Brain pericyte (primary cell): ENCODE measurements at places on chromosomes 7 and 10.

DNA sequence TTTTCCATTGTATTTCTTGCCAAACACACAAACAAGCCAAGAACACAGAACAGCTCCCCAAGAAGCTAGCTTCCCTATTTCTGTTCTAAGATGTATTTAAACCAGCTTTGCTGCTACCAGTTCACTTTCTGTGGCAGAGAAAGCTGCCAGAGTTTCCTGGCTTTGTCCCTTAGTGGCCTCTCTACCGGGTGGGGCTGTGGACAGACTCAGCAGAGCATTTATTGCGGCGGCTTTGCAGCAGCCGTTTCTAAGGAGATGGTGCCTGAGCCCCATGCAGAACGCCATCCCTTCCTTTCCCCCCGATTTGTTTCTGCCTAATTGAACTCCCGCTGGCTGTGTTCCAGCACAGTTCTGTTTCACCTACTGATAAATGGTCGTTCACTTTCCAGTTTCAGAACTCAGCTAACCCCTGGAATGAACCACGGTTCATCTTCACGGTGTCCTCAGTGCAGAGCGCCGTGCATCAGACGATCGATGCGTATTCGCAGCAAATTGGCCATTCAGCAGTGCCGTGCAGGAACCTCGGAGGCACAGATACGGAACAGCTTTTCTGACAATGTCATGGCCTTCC lies 33.8 kb upstream of the SFMBT2 start:
- no peak for DNase-seq

- no peak for DNase-seq
Observed at GRCh38 chr7:152924826-152925411, 165.4 kb downstream of the ACTR3B start.

- DNase-seq = no peak
Observed at GRCh38 chr10:89189211-89189734, 17.8 kb downstream of the CH25H start.

DNA sequence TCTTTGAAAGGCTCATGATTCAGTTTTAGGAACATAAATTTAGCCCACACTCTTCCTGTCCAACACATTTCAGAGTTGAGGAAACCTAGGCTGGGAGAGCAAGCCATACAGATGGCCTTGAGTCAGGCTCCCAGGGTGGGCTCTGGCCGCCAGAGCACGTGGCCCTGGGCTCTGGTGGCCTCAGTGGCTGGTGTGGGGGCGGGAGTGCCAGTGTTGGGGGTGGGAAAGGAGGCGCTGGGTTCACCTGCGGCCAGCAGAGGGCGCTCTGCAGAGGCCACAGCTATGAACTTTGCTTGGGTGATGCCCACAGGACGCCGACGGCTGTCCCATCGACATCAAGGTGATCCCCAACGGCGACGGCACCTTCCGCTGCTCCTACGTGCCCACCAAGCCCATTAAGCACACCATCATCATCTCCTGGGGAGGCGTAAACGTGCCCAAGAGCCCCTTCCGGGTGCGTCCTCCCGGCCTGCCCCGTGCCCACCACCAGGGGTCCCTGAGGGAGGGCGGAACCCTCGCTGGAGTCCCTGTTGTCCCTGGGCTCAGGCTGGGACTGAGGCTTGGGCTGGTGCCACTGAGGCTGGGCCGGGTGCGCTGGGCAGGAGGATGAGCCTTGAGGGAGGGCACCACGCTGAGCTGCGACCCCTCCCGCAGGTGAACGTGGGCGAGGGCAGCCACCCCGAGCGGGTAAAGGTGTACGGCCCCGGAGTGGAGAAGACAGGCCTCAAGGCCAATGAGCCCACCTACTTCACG lies 11.9 kb downstream of the FLNC start:
- no peak for DNase-seq

DNA sequence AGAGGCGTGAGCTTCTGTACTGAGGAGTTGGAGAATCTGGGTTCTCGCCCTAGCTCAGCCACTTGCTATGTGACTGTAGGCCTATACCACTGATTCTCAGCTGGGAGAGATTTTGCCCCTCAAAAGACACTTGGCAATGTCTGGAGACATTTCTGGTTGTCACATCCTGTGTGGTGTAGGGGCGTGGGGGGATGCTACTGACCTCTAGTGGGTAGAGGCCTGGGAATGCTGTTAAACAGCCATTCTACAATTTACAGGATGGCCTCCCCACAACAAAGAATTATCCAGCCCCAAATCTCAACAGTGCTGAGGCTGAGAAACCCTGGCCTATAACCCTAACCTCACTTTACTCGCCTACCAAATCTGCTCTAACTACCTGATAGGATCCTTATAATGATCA lies 58.8 kb upstream of the GAD2 start:
- no peak for DNase-seq

- peak; percentile 87 for DNase-seq
Observed at GRCh38 chr7:113831556-113831955, 87.3 kb downstream of the PPP1R3A start.

- peak; percentile 81 for DNase-seq
Observed at GRCh38 chr7:81402227-81402626, 367.6 kb downstream of the HGF start.

GRCh38 chr7:35555934-35556333 lies 139.0 kb downstream of the HERPUD2 start:
- no peak for DNase-seq

- no peak for DNase-seq
Observed at GRCh38 chr10:128885573-128886555, 581.2 kb upstream of the MGMT start.

DNA sequence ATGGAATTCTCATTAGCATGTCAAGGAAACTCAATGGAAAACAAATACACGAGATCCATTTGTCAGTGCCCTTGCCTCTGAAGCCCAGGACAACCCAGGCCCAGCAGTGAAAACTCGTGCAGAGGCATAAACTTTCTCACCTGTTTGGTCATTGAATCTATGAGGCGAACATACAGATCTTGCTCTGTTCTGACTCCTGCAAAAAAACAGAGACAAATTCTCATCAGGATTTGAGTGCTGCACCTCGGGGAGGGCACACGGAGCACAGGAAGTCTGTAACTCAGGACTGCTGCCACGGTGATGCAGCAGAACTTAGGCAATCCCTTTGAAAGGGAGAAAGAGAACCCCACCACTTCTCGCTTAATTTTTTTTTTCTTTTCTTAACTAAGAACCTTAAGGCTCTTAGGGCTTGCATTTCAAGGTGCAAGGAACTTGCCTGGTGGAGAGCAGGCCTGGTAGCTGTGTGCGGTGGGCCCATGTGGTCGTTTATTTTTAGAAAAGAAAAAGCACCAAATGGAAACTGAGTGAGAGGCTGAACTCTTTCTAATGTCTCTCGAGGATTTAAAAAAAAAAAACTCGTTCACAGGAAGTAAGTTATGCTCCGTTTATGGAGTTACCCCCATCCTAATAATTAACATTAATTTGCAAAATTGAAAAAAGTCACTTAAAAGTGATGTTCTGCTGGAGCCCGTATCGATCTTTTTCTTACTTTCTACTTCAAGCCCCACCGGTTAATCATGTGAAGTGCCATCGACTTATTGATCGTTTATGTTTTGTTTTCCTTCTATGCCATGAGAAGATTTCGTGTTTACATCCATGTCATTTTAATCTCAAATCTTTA lies 1.8 kb downstream of the EBF3 start:
- no peak for DNase-seq

- DNase-seq = no peak
Observed at GRCh38 chr10:123778719-123779517, 112.7 kb downstream of the CPXM2 start.

GRCh38 chr10:70773965-70774809 lies 11.0 kb downstream of the TBATA start:
- no peak for DNase-seq

DNA sequence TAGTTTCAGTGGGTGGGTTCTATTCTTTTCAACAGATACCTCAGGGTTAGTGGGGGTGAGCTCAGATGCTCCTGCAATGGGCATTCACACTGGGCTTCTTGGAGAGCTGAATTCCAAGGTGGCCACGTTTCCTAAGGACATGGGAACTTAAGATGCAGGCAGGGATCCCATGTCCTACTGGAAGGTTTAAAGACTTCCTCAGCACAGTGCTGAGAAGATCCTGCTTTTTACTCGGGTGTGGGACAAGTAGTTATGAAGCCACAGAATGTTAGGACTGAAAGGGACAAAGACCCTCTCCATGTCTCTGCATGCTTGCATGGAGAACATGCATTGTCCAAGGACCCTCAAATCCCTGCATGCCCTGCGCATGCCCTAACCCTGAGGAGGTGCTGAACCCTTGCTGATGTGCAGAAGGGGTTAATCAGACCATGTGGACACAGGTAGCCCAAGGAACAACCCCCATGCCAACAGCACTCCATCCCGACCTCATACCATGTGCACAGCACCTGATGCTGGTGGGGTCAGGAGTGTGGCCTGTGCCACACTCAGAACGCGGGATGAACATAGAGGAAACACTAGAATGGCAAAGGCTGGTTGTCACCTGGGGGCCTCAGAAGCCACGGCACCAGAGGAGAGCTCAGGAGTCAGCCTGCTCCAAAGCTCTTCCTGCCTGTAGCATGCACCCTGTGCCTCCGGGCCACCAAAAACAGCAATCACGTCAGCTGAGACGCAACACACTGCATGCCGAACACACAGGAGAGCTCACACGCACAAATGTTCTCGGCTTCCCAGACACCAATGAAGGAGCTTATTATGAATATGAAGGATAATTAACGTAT lies 15.2 kb downstream of the IL2RA start:
- no peak for DNase-seq

DNA sequence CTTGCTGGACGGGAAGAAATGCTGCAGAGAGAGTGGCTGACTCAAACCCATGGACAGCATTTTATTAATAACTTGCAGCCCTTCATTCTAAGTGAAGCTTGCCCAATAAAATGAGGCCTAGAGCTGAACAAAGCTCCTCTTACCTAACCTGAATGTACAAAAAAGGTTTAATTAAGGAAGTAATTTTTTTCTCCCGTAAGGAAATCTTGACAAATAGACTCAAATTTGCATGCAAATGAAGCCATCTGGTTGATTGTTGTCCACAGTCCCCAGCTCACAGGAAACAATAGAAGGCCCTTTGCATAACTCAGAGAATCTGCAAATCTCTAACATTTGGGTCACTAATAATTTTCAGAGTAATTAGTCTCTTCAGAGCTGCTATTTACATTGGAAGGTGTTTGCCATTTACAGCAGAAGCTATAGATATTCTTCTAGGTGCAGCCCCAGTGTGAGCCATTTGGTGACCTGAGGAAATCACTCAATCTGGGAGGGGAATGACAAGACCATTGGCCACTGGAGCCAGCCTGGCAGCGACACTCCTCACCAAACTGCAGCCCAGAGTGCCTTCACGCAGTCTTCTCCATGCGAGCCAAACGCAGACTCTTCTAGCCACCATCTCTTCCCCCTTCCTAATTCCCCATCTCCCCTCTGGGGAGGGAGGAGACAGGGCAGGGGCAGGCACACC lies 483.0 kb upstream of the C7orf33 start:
- DNase-seq = no peak

GRCh38 chr10:35480142-35480541 lies 125.0 kb upstream of the GJD4 start:
- DNase-seq = no peak

GRCh38 chr7:112416127-112416526 lies 34.1 kb upstream of the IFRD1 start:
- DNase-seq = no peak

- no peak for DNase-seq
Observed at GRCh38 chr10:132798403-132798802, 12.5 kb upstream of the NKX6-2 start.

DNA sequence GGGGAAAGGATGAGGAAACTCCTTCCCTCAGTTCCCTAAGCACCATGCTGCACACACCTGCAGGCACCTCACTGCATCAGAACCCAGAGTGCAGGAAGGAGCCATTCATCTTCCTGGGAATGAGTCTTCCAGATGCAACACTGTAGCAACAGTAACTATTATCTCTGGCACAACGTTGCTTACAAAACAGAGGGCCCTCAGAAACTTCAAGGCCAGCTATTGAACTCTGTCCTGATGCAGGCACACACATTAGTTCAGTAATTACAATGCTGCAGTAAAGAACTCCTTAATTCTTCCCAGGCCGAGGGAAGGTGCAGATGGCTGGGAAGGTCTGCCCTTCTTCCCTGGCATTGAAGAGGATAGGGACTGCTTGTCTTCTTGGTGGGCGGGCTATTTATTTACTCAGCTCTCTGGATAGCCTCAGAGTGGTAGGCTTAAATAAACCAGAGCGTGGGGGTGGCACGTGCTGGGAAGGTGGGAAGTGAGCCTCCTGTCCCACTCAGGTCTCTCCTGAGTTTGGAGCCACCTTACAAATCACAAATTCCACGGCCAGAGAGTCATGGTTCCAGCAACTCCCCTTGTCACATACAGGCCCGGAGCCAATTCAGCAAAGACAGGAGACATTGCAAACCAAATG lies 125.1 kb upstream of the JCAD start:
- no peak for DNase-seq

GRCh38 chr10:84739641-84740040 lies 411.3 kb downstream of the CCSER2 start:
- DNase-seq = no peak

- DNase-seq = no peak
Observed at GRCh38 chr10:72204296-72204695, 11.5 kb upstream of the ANAPC16 start.

GRCh38 chr10:107708981-107709380 lies 544.5 kb upstream of the SORCS1 start:
- no peak for DNase-seq

- no peak for DNase-seq
Observed at GRCh38 chr7:41869091-41869490, 166.2 kb upstream of the INHBA start.

DNA sequence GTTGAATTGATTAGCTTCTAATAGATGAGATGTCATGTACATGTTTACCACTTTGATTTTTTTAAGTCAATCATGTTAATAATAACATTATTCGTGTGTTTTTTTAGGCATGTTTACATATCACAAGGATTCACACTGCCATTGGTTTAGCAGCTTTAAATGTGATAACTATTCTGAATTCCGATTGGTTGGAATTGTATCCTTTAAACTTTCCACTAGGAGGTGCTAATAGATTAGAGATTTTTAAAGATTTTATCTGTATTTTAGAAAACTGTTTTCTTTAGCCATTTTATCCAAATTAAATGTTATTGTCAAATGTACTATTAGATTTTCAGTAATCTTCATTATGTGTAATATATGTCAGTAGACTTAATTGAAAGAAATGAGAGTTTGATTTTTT lies 83.2 kb downstream of the HECTD2 start:
- DNase-seq = no peak
